C1 segment of cervical spinal cord (tissue), 14 donors: ENCODE measurements at places on chromosomes 1 and 21.
A peak's percentile ranks its signal among the peaks of the same experiment; 100 is the strongest.

- peak; percentile 88 for DNase-seq
Observed at GRCh38 chr1:109090196-109091077, at the start of gene TMEM167B. Gene TMEM167B (plus strand): TSS chr1:109090764. CDS start chr1:109090873, 109 bp downstream.

DNA sequence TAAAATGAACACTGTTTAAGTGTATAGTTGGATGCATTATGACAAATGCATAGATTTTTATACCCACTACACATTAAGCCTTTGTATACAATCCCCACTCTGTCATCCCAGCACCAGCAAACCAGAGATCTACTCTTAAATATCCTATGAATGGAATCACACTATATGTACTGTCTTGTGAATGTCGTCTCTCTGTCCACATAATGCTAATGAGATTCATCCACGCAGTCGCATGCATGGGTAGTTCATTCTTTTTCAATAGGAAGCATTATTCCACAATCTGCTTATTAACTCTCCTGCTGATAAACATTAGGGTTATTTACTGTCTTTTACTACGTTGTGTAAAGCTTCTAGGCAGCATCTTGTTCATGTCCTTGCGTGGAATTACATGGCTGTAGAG is 892.3 kb downstream of the LTN1 start:
- no peak for DNase-seq

DNA sequence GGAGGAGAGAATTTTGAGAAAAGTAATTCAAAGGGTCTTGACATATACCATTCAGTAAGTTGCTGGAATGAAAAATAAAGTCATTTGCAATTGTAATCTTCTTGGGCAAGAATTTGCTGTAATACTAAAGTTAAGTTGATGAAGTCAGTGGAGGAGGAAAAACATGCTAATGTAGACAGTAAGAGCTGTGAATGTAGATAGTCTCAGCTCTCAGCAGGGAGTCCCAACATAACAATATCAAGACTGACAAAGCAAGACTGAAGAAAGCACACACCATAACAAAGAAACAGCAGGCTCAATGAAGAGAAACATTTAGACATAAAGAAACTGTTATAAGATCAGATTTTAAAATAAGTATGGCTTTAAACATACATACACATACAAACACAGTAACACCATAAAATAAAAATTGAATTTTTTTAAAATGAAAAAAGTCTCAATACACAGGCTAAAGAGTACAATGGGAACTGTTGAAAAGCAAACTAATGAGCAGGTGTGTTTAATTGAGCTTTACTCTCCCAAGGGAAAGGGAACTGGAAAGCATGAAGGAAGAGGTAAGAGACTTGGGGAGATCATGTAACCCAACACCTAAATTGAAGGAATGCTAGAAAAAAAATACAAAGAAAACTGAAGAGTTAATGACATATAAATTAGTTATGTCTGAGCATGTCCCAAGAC is 336.3 kb upstream of the NCAM2 start:
- DNase-seq: no peak

DNA sequence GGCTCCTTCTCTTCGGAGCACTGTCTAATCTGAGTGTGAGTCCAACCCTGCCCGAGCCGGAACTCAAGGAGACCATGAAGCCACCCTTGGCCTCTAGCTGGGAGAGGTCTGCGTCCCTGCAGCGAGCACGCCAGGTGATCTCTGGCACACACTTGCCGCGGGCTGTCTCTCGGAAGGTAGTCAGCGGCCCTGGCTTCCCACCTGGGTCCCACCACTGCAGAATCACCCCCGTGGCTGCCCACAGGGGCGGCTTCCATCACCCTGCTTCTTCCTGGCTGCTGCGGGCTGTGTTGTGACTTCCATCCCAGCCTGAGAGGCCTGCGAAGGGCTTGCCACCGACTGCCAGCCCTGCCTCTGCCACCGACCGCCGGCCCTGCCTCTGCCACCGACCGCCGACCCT is 17.0 kb downstream of the FAAP20 start:
- DNase-seq: no peak

DNA sequence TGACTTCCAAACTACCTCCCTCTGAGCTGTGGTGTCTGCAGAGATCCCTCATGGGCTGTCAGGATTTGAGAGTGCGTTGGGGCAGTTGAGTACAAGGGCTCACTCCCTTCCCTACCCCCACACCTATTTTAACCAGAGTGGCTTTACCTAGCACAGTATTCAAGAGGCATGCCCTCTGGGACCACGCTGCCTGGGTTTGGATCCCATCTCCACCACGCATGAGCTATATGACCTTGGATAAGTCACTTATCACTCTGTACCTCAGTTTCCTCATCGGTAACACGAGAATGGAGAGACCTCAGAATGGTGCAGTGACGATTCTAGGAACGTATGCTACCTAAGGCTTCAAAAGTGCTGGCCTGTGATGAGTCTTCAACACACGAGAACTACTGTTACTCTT is 147.3 kb upstream of the WNT4 start:
- no peak for DNase-seq

DNA sequence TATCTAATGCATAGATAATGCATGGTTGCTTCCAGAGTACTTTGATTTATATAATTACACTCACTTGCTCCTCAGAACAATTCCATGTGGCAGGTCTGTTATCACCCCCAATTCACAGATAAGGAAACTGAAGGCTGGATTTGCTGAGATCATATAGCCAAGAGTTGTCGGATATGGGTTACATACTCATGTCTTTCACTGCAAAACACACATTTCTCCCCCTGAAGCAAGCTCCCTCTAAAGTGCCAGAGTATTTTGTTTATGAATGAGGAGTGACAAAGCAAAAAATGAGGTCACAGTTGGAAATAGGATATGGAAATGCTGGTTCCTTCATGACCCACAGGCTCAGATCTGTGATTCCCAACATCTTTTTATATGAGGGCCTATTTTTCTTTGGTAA is 134.2 kb downstream of the ROR1 start:
- no peak for DNase-seq
